ENCODE measurements at places on chromosomes 1 and 21.
A peak's percentile ranks its signal among the peaks of the same experiment; 100 is the strongest.

- DNase-seq, result no peak
Measured at GRCh38 chr1:43957407-43958040, 10.8 kb downstream of the IPO13 start.

GRCh38 chr1:24505816-24506215 is 3.2 kb downstream of the RCAN3 start:
- no peak for DNase-seq

GRCh38 chr1:3943806-3944577 is 43.9 kb upstream of the C1orf174 start:
- DNase-seq, result no peak

DNA sequence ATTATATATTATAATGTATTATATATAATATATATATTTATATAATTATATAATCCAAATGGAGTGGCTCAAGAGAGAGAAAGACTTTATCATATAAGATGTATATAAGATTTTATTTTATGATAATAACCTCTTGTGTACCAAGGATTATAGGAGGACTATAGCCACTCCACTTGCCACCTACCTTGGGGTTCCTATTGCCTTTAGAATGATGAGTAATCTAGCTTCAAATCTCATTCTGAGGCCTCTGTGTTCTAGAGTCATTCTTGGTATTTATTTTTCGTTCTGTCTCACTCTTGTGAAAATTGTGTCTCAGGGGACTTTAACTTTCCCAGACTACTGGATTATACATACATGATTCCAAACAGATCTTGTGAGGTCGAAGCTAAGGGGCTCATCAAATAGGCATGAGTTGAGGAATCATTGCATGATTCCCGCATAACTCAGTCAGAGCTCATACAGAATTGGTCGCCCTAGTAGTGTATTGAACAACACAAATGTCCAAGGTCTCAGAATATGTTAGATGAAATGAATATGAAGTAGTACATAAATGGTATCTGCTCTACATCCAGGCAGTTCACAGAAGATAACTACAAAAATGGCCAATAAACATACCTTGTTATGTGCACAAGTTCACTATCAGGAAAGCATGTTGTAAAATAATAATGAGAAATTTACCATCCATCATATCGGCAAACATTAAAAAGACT is 159.5 kb upstream of the RNPC3 start:
- DNase-seq, result no peak

DNA sequence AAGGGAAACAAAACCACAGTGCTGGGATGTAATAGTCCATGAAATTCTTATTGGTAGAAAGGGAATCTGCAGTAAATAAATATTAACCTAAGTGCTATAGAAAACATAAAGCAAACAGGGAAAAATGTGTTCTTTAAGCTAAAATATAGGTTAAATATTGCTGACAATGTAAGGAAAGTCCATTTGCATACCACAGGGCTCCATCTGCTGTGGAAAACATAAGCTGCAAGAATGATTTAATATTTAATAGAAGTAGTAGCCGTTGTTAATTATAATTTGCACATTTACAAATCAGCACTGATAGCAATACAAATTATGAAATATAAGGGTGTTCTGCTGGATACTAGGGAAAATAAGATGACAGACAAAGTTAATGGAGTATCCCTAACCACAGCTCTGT is 444.9 kb upstream of the PKN2 start:
- DNase-seq, result no peak

DNA sequence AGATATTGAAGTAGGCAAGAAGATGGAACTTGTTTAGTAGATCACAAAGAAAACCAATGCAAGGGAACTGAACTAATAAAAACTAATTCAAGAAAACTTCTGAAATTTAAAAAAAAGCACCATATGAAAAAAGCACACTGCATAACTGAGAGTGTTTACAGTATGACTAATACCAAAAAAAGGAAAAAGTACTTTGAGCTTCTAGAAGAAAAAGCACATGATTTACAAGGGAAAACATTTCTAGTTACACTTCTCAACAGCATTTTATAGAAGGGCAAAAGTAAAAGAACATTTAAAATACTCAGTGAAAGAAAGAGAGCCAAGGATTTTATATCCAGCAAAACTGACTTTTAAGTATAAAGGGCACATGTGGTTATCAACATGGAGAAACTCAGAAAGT is 233.6 kb downstream of the RPS6KC1 start:
- DNase-seq, result no peak

GRCh38 chr1:207838156-207839082 is 72.5 kb downstream of the CD34 start:
- DNase-seq, result no peak

- no peak for DNase-seq
Measured at GRCh38 chr1:197981561-197981960, 64.4 kb downstream of the LHX9 start.

- DNase-seq, result no peak
Measured at GRCh38 chr1:181169281-181169865, 80.9 kb downstream of the IER5 start.

DNA sequence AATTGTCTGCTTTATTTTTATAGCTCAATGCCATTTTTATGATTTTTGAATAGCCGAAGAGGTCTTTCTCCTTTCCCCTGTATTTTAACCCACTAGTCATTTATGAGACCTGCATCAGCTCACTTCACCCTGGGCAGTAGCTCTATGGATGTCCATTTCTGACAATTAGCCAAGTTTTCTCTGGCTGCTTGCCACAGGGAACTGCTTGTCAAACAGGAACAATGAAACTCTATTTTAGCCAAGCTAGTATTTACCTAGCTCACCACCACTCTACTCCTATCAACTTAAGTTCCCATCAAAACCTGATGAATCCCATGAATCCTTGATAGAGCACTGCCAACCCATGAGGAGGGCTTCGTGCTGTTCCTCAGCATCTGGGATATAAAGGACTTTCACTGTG is 406.7 kb downstream of the RWDD3 start:
- no peak for DNase-seq

DNA sequence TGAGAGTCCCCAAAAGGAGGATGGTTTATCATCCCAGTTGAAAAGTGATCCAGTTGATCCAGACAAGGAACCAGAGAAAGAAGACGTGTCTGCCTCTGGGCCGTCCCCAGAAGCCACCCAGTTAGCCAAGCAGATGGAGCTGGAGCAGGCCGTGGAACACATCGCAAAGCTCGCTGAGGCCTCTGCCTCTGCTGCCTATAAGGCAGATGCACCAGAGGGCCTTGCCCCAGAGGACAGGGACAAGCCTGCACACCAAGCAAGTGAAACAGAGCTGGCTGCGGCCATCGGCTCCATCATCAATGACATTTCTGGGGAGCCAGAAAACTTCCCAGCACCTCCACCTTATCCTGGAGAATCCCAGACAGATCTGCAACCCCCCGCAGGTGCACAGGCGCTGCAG is 43.3 kb downstream of the ZBTB17 start:
- DNase-seq, result no peak

DNA sequence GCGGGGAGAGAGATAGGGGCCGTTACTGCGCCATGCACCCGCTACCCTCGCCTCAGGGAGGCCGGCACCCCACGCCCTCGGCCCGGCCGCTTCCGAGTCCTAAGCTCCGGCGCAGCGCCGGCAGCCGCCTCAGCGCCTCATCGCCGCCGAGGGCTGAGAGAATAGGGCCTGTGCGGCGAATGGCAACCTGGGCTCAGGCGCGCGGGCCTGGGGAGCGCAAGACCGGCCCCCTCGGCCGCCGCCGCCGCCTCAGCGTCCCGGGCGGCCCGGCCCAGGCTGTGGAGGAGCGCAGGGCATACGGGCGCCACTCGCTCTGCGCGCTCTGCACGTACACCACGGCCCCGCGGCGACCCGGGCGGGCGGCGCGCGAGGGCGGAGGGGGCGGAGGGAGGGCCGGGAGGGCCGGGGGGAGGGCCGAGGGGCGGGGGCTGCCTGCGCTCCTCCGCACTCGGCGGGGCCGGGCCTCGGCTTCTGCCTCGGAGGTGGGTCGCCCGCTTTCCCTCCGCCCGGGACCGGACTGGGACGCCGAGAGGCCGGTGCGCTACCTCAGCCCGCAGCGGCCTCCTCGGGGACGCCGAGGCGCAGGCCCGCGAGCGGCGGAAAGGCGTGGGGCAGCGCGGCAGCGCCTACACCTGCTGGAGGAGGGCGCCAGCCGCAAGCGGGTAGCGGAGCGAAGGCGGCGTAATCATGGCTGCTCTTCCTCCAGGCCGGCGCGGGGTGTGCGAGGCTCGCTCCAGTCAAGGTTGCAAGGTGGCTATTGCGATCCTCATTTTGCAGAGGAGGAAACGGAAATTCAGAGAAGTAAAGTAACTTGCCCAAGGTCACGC is at the start of gene EGLN1:
Gene EGLN1 (minus strand): TSS at position 317 of the 827 bp plus-strand sequence. CDS start 399 bp downstream, outside the sequence.
- DNase-seq, result peak; percentile 75

- no peak for DNase-seq
Measured at GRCh38 chr1:164440232-164440631, 118.8 kb upstream of the PBX1 start.

DNA sequence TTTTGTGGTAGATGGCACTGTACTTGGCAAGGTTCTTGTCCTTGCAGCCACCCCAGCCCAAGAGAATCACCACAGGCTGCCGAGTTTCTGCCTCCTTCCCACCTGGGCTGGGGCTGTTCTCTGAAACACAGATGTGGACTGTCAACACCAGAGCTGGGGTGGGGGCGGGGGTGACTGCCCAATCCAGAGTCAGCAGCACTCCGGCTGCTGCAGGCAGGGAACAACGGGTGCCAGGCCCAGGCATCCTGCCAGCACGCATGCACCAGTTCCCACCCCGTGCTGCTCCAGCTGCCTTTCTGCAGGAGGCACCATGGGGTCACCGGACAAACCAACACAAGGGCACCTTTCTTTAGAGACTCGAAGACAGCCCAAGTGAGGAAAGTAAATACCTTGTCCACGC is 14.1 kb downstream of the TMEM53 start:
- DNase-seq, result no peak

GRCh38 chr1:172398970-172399755 is 21.3 kb upstream of the C1orf105 start:
- no peak for DNase-seq

GRCh38 chr1:236904892-236905741 is 99.1 kb downstream of the MT1HL1 start:
- no peak for DNase-seq

DNA sequence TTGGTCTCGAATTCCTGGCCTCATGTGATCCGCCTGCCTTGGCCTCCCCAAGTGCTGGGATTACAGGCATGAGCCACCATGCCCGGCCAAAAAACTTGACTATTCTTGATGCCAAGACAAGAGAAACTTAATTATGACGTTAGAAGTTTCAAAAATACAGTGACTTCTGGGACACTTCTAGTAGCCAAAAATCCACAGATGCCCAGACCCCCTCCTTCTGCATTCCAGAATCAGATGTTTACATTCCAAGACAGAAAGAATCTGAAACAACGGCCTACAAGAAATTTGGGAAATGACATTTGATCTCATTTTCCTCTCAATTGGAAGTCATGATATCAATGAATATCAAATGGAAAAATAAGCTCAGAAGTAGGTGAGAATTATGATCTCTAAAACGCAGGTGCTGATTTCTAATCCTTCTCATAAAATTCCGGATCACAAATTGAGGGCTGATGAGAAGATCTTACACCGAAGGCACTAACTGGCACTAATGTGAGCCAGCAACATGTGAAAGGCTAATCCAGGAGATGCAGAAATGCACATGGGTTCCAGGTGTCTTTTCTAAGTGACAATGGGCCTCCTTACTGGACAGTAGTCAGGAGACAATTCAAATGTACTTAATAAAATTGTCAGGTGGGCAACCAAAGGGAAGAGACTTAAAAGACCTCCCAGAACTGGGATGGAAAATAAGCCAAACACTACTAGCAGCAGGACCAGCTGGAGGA is 5.5 kb downstream of the RAB29 start:
- no peak for DNase-seq

DNA sequence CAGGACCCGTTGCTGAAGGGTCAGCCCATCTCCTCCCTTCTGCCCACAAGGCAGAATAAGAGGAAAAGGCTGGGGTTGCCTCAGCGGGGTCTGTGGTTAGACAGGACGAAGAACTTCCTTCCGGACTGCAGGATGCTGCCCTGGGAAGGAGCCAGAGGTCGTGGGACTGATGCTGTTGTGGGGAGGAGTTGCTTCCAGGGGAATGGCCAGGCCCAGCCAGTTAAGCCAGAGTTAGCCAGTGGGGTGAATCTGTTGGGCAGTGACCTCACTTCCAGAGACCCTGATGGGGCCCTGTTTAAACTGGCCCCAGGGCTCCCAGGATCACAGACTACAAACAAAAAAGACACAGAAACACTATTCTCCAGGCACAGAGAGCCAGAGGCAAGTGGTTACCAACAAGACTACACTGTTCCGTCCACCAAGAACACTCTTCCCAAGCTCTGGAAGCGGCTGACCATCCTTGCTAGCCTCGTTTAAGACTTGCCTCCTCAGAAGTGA is 13.0 kb downstream of the FAM229A start:
- DNase-seq, result no peak

GRCh38 chr1:9149151-9149550 is 20.2 kb upstream of the GPR157 start:
- DNase-seq, result no peak

DNA sequence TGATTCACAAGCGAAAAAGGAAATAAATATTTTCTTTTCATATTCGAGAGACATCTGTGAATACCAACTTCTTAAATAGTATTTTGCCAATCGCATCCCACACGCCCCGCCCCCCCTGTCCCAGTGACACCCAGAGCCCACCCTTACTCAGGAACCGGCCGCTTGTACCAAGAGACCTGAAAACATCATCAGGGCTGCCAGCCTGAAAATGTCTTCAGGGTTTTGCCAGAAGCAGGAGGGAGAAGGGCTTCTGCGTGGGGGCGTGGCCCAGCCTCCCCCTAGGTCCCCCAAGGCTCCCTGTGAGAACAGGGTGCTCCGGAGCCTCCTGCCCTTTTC is 126.4 kb downstream of the PRDM16 start:
- DNase-seq, result no peak

- no peak for DNase-seq
Measured at GRCh38 chr1:98458511-98459485, 202.7 kb upstream of the SNX7 start.

- no peak for DNase-seq
Measured at GRCh38 chr21:43892984-43893535, 28.0 kb downstream of the AGPAT3 start.

- DNase-seq, result no peak
Measured at GRCh38 chr1:201253906-201254624, 29.2 kb upstream of the PKP1 start.

GRCh38 chr1:185312361-185313138 is 4.5 kb downstream of the IVNS1ABP start:
- DNase-seq, result no peak

DNA sequence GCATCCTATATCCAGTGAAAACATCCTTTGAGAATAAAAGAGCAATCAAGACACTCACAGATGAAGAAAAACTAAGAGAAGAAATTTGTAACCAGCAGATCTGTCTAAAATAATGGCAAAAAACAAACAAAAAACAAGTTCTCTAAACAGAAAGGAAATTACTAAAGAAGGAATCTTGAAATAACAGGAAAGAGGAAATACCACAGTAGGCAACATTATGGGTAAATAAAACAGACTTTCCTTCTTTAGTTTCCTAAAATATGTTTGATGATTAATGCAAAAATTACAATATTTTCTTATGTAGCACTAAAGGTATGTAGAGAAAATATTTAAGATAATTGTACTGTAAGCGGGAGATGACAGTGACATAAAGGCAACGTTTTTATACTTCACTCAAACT is 23.5 kb downstream of the SLC19A1 start:
- no peak for DNase-seq

GRCh38 chr1:212359794-212360479 is 54.7 kb downstream of the PACC1 start:
- DNase-seq, result no peak

- DNase-seq, result no peak
Measured at GRCh38 chr1:199223936-199224335, 585.1 kb downstream of the PTPRC start.

Measured in activated CD4-positive, CD25-positive, alpha-beta regulatory T cell (primary cell).